ENCODE measurements at places on chromosomes 12 and 14.
A peak's percentile ranks its signal among the peaks of the same experiment; 100 is the strongest.

DNA sequence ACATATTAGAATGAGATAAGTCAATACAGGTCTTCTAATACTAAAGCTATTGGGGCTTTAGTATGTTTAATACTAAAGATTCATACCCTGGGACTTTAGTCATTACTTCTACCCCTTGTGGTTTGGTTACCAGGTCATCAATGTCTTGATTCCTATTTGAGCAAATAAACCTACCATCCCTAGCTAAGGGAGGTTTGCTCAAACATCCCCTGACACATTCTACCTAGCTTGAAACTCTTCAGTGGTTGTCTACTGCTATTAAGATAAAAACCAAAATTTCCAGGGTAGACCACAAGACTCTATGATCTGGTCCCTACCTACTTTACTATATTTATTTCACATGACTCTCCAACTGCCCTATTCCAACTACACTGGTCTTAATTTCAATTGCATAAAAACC is 7.3 kb upstream of the C2CD5 start:
- DNase-seq, result no peak

- DNase-seq, result no peak
These were observed 26.4 kb downstream of the ITPR2 start for GRCh38 chr12:26806556-26806955.

GRCh38 chr12:92070864-92071445 is 74.7 kb downstream of the BTG1 start:
- DNase-seq, result no peak

DNA sequence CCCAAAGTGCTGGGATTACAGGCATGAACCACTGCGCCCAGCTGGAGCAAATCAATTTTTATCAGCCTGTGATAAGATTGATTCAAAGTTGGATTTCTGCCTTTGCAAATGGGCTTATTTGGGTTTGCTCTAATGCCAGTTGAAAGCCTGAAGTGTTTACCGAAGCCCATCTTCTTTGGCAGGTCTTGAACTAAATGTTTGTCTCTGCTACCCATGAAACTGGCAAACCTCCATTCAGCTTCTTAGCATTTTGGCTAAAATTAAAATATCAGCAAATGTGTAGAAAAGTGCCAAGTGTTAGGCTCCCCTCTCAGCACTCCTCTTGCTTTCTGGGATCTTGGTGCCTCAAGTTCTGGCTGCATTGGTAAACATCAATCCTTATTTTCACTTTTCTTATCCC is 61.5 kb downstream of the MGAT4C start:
- DNase-seq, result peak; percentile 49

DNA sequence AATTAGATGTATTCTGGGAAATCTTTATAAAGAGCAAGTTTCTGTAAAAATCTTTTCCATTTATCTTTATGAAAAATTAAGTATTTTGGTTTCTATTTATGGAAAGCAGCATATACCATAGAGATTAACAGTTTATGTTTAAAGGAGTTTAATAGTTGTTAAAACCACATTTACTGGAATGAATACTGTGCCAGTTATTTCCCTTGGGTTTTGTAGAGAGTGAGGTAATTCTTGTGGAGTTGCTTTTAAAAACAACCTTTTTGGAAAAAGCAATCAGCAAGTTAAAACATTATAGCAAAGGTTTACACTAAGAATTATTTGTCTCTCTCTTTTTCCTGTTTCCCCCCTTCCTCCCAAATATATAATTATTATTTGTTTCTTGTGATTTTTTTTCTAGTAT is 34.9 kb downstream of the AEBP2 start:
- DNase-seq, result no peak

Measured in Ammon's horn (tissue), 1 donor.